ENCODE measurements at places on chromosomes 4 and X.

DNA sequence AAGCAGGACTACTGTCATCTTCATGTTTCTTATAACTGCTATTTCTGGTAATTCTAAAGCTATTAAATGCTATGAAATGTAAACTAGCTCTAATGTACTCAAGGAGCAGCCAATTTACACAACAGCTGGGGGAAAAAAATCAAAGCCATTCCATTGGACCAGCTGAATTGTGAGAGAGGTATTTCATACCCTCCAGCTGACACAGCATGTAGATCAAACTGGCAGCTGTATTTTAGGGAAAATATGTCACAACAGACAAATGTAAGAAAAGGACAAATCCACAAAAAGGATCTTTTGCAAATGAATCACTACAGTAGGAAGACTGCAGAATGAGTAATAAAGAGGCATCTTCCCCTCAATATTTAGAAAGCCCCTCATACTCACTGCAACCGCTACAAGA, 65.2 kb upstream of the FAM47B start:
- no peak for DNase-seq

DNA sequence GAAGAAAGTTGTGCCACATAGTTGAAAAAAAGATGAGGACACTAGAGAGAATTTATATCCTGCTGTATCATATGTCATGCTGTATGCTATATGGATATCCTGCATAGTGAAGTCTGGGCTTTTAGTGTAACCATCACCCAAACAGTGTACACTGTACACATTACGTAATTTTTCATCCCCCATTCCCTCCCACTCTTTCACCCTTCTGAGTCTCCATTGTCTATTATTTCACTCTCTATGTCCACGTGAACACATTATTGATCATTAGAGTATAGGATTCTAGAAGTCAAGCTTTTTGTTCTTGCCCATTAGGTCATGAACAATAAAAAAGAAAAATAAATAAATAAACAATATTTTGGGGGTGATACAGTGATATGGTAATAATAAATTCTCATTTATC, 18.0 kb upstream of the FRYL start:
- no peak for DNase-seq

DNA sequence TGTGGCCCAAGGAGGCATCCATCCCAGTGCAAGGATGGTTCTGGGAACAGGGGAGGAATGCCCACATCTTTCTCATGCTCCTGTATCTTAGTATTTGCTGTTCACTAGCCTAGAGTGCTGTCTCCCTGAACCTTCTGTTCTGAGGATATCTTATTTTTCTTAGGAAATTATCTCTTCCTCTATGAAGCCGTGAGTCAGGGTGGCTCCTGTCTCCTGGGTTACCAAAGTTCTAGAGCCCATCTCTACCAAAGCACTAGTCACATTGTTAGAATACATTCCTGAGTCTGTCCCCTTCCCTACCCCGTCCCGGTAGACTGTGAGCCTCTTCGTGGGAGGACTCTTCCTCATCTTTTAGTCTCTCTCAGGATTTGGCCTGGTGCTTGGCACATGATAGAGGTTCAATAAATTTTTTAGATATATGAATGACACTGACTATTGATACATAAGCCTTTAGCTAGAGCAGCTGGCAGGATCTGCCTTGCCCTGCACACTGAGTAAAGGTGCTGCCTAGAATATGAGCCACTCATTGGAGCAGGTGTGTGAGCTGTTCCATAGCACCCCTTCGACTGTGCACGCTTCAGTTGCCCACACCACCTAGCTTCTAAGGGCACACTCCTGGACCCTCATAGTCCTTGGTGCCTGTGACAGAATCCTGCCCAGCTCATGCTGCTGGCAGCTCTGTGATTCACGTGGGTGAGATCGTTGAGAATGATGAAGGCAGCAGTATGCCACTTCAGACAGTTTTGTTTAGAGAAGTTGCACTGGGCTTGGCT, 13.3 kb downstream of the CXCR3 start:
- DNase-seq, result no peak

DNA sequence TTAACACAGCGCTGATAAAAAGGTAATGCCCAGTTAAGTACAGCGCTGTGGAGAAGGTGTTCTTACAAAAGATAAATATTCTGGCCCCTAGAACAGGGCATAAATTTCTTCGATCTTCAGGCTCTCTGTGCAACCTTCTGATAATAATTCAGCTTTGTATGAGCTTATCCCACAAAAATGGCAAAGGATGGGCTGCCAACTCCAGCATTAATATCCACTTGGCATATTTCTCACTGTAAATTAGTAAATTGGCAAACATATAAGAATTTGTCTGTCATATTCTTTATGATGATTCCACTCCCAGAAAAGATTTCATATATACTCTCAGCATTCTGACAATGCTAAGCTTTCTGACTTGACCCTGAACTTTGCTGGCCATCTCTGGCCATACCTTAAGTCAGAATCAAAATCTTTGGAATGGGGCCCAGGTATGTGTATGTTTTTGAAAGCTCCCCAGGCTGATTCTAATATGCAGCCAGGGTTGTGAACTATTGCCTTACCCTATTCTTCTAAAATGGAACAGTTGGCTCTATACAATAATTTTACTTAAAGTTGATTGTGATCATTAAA, 134.8 kb downstream of the FRYL start:
- DNase-seq, result no peak

DNA sequence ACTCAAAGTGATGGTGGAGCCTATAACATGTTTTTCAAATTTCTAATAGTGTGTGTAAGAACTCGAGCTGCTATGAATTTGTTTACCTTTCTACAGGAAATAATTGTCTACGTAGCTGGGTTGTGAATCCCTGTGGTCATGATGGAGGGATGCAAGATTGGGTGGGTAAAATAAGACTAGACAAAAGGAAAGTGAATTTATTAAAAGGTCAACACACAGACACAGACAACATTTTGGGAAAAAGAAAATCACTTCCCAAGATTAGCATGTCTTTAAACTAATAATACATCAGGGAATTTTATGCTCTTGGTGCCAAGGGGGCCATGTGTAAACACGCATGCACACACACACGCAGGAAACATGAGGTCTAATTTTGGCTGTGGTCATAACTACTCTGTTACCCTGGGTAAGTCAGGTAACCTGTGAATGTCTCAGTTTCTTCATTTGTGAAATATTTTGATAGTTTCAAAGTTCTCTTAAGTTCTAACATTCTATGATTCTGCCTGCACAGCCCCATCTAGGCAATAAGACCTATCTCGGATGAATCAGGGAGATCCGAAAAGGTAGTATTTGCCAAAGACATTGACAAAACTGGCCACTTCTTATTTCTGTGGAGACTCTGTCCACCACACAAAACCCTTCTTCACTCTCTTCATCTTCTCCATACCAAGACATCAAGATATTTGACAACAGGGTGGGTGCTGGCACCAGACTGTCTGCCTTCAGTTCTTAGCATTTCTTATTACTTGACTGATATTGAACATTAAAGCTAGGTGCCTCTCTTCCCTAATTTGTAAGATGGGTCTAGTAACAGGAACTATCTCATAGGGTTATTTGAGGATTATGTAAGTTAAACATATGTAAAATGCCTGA, 1.6 kb upstream of the UNC5C start:
- DNase-seq, result no peak

DNA sequence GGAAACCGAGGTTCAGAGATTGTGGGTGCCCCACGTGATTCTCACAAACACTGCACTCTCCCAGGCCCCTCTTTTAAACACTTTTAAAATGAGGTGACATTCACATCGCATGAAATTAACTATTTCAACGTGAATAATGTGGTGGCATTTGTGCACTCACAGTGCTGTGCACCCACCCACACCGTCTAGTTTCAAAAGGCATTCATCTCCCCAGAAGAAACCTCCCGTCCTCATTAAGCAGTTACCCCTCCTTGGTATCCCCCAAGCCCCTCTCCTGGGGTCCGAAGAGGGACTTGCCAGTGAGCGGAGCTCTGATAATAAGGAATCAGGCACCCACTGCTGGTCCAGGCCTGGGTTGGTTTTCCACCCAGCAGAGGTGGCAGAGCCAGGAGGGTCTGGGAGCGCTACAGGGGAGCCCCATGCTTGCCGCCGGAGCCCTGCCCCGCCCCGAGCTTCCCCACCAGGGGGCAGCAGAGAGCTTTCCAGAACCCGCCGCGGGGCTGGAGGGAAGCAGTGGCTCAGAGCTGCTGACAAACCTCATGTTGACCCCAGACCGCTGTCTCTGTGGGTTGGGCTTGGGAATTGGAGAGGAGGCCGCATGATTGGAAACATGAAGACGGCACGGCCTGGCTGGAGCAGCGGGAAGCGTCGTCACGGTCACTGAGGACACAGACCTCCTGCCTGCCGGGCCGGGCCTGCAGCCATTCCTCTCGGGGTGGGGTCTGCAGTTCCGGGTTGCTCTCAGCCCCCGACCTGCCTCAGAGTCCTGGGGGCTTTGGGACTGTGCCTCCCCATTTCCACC, 27.5 kb upstream of the HTRA3 start:
- DNase-seq, result peak; percentile 87

GRCh38 chr4:26404743-26405206, 84.0 kb downstream of the RBPJ start:
- no peak for DNase-seq

DNA sequence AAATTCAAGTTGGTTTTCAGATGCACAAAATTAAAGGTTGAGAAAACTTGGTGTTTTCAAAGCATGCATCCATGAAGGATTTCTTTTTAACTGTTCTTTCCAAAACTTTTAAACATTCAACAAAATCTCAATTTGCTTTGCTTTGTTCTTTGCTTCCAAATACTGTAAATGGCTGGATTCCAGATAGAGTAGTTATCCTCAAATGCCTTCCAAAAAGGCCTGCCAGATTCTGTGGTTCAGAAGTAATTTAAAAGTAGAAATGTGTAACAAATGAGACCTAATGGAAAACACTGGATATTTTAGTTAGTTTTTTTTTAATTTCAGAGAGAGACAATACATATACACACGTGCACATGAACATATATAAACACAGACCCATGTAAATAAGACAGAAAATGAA, 97.3 kb downstream of the NR3C2 start:
- no peak for DNase-seq

GRCh38 chr4:106795326-106795725, 240.8 kb downstream of the DKK2 start:
- DNase-seq, result no peak

DNA sequence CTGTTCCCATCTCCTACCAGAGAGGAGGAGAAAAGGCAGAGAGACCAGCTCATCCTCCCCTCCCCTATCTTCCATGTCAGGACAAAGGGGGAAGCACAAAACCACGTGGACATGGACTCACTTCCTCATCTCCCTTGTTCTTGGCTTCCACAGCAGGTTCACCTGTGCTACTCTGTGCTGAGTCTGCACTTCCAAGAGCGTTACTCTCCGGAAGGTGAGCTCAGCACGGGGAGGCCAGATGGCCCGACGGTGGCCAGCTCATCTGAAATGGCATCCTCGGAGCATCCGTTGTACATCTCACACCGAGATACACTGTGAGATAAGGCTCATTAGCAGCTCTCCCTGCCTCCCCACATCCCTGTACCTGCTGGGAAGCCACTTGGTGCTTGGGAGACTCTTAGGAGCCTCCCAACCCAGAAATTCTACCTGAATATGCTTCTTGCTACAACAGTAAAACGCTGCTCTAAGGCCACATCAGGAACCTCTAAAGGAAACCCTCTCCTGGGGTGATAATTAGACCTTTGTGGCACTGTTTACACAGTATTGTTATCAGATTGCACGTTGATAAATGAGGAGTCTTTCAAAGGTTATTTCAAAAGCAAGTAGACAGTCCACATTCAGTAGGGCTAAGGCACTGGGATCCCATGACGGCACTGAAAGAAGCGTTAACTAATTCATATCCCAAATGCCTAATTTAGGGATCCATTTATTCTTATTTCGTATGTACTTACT, 19.4 kb downstream of the LGI2 start:
- no peak for DNase-seq

DNA sequence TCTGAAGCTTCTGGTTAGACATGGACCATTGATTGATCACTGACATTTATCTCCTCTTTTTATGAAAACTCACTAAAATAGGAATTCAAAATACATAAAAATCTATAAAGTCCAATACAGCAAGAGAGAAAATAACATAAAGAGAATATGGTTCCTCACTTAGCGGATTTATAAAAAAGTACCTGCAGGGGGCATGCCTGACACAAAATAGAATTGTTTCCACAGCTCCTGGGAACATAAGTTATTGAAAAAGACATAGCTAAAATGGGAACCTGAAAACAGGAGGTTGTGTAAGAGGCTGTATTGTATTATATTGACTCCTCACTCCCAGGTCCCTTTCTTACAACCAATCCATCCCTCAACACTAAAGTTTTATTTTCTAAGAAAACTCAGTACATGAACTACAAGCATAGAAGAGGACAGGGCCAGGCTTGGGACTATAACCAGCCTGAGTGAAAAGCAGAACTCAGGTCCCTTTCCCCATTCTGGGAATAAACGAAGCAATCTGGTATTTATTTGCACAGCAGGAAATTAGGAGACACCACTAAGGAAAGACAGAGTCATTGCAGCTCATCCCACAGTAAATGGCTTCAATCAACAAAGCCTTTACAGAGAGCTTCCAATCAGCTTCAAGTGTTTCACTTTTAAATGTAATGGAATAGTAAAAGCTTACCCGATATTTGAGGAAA, 121.1 kb upstream of the NDST4 start:
- DNase-seq, result no peak

DNA sequence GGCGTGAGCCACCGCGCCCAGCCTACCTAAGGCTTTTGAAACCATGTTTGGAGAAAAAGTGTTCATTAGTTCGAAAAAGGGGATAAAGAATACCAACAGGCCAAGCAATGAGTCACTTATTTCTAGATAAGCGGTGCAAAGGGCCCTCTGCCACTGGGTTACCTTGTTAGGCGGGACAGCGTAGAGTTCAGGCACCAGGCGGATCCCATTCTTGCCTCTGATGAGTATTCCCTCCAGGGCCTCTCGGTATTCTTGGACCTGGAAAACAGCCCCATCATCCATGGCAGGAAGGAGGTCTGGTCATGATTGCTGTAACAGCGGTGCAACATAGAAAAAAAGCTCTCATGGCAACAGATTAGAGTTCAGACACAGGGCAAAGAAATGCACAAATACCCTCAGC, 48.0 kb downstream of the PHKA2 start:
- no peak for DNase-seq

GRCh38 chr4:130747842-130748241, 1651.9 kb downstream of the C4orf33 start:
- DNase-seq, result no peak

DNA sequence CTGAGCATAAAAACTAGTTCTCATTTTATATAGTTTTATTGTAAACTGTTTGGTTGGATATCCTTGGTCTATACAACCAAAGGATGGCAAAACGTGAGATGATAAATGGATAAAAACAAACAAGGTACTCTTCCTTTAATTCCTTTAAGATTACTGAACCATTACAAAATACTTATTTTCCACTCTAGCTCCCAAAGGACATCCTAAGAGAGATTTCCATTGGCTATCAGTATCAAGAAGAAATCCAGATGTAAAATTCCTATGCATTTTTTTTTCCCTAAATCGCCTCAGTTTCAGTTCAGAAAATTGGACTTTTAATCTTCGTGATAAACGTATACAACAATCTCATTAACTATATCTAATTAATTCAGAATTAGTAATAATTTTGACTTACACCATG, 2.3 kb downstream of the FBXL5 start:
- no peak for DNase-seq

- DNase-seq, result no peak
These were observed 7.3 kb upstream of the TMEM185A start for GRCh38 chrX:149638860-149639259.

Measured in stimulated activated CD4-positive, alpha-beta T cell treated with anti-CD3 and anti-CD28 coated beads, TNF-alpha, amount 100 ng/mL, for 1 hour (primary cell).